ENCODE measurements at places on chromosomes 3 and 15.

GRCh38 chr15:60528530-60528929 is 49.6 kb upstream of the ICE2 start:
- DNase-seq = no peak

DNA sequence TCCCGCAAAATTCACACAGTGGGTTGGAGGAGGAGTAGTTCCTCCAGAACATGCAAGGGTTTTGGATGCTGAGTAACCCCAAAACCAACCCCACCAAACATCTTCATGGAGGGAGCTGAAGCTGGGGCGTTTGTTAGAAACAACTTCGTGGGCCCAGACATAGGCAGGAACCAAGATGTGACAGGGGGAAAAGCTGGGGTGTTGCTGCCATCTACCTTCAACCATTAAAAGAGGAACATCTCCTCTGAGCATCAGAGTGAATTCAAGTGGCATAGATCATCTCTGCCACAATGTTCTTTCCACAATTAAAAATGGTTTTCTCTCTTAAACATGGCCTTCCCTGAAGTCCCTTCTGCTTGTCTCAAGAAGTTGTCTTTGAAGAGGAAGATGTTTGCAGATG is 20.5 kb downstream of the SIDT1 start:
- peak; percentile 31 for DNase-seq

GRCh38 chr15:63371297-63371918 is 10.2 kb downstream of the CA12 start:
- no peak for DNase-seq

- no peak for DNase-seq
Measured at GRCh38 chr3:23762214-23762613, 43.5 kb upstream of the UBE2E1 start.

DNA sequence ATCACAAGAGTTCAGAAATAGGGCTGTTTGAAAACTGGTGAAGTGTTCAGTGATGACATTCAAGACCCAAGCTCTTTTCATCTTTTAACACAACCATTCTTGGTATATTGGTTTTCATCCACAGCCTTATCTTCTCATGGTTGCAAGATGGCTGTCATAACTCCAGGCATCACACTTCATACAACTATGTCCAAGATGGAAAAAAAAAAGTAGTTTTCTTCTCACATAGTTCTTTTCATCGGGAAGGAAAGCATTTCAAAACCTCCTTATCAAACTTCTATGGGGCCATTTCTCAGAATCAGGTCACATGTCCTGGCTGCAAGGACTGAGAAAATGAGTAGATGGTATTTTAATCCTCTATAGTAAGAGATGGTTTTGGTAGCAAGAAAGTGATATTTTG is 21.1 kb upstream of the MFSD1 start:
- DNase-seq = no peak

DNA sequence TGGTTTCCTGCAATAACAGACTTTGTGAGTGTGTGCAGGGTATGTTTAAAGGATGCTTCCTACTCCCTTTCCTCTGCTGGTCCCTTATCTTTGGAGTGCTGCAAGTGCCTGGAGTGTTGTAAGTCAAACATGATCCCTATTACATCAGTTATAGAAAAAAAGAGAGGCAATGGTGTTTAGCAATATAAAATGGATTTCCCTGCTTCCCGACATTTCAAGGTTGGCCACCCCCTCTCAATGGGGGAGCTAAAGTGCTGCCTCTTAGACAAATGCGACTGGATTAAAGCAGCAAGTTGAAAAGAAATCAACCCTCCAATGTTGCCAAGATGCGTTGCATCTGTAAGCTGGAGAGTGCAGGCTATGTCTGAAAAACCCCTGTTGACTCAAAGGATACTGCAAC is 203.1 kb upstream of the WNT5A start:
- no peak for DNase-seq

All from cerebellar cortex (tissue), 1 donor.